K562 (cell line): ENCODE measurements at places on chromosomes 13 and 19.

DNA sequence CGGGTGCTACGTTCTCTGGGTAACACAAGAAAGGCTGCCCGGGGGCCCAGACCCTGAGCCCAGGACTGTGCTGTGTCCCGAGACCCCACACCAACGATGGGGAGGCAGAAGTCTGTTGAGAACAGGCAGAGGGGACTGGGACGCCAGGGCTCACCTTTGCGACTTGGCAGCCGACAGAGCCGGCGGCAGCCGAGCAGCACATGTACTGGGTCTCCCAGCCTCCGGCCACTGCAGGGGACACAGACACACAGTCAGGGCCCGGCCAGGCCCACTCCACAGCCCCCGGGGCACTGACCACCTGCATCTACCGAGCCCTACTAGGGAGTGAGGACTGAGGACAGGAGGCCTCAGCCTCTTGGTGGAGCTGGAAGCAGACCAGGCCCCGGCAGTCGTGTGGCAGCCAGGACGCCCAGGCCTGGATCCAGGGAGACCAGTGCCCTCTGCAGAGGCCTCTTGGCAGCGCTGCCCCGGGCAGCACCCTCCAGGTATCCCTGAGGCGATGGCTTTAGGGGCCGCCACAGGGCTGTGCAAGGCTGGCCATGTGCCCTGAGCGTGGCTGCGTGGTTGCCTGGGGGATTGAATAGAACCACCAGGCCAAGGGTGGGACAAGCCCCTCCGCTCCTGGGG lies 5.6 kb upstream of the ATP8B3 start:
- no peak for DNase-seq

DNA sequence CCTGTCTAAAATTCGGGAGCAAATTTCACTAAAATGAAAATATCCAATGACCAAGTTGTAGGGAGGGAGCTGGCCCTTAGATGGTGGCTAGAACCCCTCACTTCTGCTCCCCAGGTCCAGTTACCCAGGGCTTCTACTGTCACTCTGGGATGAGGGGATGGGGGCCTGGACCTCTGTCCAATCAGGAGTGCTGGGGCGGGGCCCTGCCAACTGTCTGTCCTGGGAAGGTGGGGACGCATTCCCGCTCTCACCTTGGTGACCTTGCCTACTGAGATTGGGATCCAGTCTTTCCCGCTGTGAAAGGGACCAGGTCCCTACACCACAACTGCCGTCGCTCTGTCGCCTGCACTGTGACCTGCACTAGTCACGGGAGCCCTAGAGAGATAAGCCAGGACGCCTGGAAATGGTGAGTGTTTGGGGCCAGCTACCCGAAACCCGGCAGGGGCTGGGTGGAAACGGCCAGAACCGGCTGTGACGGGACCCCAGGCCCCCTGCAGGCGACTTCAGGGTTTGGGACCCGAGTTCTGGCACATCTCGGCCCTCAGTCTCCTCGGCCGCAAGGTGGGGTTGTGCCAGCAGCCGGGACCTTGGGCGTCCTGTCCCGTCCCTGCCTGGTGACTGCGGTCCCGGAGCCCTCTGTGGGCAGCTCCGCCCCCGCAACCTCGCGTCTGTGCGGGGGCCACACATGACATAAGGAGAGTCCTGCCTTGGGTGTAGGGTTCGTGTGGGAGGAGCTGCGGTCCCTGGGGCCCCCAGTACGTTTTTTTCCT lies 22.8 kb downstream of the ZNF20 start:
- no peak for DNase-seq

DNA sequence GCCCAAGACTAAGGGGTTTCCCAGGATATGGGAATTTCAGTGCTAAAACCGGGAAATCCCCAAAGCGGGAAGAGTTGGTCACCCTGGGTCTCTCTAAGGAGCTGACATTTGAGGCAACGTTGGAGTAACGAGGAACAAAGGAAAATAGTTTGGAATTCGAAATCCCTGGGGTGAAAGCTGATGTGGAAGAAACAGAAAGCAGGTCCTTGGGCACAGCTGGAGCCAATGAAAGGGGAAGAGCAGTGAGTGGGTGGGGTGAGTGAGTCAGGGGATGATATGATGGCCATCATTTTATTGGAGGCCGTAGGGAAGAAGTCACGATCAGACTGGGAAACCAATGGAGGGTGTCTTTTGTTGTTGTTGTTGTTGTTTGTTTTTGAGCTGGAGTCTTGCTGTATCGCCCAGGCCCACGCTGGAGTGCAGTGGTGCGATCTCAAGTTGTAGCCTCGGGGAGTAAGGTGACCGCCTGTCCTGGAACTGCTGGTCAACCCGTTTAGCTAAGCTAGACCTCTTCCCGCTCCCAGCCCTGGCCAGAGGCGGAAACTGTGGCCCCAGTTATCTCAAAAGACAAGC lies 3.4 kb upstream of the RFX2 start:
- DNase-seq: no peak

- DNase-seq: no peak
Observed at GRCh38 chr19:46502891-46503290, 7.2 kb upstream of the PNMA8B start.

- no peak for DNase-seq
Observed at GRCh38 chr13:33261387-33262061, 24.0 kb downstream of the STARD13 start.
